Omental fat pad (tissue), 4 donors: ENCODE measurements at places on chromosomes 2 and 18. TPM values are rescaled to one million over a fixed set of nuclear protein-coding genes. Genes with fewer than 3 reads are reported as not detected.

GRCh38 chr2:200138391-200139124 is 167.9 kb upstream of the SPATS2L start:
- DNase-seq: no peak

DNA sequence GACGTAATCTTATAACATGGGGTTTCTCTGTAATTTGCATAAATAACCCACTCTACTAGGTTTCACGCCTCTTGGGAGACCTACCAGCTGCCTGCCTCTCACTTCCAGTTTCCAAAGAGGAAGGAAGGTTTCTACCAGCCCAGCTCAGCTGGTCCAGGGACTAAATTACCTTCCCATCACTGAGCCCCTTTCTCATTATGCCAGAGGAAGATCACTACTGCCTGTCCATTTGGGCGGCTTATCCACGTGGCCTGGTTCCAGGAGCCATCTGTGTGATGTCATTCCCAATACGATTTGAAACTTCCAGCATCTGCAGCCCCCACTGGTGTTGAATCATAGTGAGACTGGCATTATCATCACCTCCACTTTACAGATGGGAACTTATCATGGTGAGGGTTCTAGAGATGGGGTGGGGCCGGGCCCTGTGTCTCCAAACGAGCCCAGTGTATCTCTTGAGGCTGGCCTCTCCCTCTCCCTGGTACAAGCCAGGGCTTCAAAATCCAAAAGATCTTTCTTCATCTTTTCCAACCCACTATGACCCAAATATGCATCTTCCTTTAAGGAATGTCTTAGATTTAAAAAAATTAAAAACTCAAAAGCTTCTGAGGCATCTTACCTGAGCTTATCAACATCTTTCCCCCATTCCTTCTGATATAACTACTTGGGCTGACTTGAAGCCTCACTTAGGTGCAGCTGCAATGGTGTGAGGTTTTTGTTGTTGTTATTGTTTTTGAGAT is 140.8 kb downstream of the DDX1 start:
- no peak for DNase-seq

DNA sequence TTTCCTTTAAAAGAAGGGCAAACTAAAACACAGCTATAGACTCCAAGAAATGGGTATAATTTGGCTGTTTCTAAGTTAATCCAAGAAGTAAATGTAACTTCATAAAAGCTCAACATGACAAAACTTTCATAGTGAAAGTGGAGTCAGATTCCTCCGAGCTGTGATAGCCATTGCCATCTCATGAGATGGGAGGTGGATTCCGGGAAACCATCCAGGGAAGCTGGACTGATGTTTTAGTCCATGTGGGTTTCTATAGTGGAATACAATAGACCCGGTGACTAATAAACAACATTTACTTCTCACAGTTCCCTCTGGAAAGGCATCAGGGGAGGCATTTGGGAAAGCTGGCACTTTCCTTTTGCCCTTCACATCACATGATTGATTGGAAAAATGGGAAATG is 10.0 kb upstream of the LAPTM4A start:
- DNase-seq: no peak

DNA sequence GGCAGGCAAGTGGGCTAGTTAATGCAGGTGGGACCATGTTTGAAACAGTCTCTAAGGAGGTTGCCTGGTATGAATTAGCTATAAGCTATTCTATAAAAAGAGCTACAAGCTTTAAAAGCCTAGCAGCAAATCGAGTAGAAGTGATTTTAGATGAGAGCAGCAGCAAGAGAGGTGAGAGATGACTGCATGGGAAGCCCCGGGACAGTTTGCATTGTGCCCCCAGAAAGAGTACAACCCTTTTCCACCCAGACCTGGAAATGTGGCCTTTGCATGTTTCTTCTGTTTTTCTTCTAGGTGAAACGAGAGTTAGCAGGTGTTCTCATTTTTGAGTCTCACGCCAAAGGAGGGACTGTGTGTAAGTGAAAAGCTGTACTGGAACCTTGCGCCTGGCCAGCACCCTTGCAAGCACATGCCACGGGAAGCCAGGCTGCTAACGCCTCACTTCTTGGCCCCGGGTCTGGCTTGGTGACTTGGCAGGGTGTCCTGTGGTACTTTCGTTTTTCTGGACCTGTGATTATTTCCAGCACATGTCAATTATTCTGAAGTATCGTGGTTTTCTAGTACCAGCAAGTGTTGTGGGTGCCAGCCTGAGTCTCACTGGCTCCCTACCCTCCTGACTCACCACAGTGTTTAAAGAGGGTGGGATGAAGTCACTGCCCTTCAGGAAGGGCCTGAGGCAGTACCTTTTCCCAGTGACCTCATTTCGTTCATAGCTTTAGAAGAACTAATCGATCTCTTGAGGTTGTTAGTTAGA is 90.3 kb upstream of the MAP3K20 start:
- no peak for DNase-seq

GRCh38 chr2:3325458-3326181 is 52.0 kb downstream of the EIPR1 start:
- DNase-seq: no peak

DNA sequence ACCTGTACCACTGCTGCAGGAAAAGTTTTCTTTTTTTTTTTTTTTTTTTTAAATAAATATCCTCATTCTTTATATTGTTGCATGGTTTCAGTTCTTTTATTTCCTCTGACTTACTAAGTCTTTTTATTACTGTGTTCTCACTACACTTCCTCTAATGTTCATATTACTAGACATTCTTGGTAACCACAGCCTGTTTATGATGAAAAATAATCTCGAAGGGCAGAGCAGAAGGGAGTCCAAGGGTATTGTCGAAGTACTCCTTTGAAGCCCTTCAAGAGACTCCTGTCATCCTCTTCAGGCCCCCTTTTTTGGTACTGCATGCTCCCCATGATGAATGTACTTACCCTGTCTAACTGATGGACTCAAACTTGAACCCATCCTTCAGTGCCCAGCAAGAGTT is 61.2 kb downstream of the RND3 start:
- DNase-seq: no peak

- no peak for DNase-seq
These were observed 216.4 kb upstream of the MYT1L start for GRCh38 chr2:2547451-2547850.

DNA sequence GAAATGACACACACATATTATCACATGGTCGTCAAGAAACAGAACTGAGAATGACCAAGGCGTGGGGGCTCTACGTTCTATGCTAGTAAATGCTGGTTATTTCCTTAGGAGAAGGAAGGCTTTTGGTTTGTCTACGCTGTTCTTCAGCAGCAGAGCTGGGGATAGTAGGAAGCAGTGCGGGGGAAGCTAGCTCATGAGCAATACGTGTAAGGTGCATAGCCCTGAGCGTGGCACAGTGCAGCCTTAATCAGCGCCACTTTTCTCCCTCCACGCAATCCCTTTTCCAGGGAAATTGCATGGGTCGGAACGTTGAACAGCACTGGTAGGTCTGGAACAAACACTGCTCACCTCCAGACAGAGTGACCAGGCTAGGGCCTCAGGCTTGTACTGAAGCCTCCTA is 199.6 kb upstream of the FBXO11 start:
- DNase-seq: no peak

GRCh38 chr2:101830146-101830545 is 132.6 kb downstream of the MAP4K4 start:
- DNase-seq: no peak

GRCh38 chr2:234292205-234292961 is 204.5 kb downstream of the ARL4C start:
- DNase-seq: no peak

- DNase-seq: peak; percentile 36
These were observed 16.7 kb upstream of the RAPH1 start for GRCh38 chr2:203551778-203552177.

DNA sequence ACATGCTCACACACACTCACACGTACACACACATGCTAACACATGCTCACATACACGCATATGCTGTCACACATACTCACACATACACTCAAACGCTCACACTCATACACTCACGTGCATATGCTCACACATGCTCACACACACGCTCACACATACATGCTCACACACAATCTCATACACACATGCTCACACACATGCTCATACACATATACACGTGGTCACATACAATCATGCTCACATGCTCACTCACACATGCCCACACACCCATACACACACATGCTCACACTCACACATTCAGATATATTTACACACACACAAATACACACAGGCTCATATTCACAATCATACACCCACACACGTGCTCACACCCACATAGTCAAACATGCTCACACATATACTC is 17.5 kb upstream of the SALL3 start:
- no peak for DNase-seq

GRCh38 chr18:73292156-73292555 is 424.4 kb upstream of the NETO1 start:
- DNase-seq: no peak

DNA sequence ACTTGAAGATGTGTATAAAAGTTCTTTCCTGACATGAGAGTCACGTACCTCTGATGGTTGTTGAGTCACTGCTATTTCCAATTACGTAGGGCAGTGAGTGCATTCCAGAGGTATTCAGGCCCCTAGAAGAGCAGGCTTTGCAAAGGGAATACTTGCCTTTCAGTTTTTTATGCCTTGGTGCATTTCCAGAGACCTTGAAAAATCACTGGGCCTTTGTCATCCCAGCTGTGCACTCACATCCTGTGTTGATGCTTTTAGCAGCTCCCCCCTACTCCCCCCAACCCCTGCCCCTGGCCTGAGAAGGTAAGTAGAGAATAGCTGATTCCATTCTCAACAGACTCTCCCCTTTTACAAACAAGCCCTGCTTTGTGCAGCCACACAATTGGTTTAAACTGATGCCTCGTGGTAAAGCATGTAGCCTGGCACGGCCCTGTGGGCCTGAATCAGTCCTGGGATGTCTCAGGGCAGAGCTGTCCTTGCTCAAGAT is 174.2 kb downstream of the PRPF40A start:
- DNase-seq: no peak

DNA sequence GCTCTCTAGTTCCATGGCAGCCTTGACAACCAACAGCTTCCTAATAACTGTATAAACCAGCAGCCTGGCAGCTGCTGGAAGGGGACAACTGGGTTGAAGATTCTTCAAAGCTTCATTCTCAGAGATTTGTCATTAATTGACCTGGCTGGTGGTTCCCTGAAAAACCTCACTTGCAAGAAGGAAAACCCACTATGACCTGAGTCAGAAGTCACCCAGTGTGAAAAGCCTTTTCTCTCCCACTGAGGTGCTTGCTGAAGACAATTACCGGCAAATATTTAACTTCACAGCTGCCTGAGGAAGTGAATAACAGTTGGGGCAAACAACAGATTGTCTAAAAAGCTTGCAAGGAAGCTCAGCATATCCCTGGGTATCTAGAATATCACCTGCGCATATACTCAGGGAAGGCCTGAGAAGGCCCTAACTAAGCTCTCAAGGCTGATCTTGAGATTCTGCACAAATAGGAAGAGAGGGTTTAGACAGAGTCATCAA is 49.9 kb downstream of the CRACDL start:
- no peak for DNase-seq

DNA sequence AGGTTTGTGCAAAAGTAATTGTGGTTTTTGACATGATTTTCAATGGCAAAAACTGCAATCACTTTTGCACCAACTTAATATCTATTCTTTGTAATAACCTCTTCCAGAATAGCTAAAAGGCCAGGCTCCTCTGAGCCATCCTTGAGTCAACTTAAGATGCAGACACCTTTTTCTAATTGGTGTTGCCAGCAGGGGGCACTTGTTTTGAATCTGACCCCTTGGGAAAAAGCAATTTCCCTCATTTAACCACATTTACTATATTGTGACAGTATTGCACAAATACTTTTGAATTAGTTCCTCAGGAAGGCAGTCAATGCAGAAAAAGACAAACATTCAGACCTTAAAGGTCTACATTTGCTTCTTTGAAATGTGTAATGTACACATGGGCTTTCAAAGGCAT is 78.6 kb upstream of the GALNT5 start:
- no peak for DNase-seq

DNA sequence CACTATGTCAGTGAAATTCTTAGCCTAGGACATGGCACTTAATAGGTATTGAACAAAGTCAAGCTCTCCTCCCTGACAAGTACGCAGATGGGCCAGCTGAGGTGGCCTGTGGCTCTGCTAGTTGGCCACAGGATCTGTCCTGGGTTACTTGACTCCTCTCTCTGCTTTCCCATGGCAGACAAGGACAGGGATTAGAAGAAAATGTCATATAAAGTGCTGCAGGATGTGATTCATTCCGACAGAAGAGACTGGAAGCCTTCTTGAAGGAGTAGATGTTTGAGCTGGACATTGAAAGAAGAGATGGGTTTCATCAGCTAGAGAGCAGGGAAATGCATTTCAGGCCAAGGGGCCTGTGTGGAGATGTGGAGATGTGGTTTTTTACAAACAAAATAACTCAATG is 46.7 kb downstream of the SMAD7 start:
- DNase-seq: no peak

- no peak for DNase-seq
These were observed 69.1 kb upstream of the CTDP1 start for GRCh38 chr18:79610461-79611039.

GRCh38 chr2:241339839-241340630 is 16.1 kb upstream of the FARP2 start:
- DNase-seq: no peak

DNA sequence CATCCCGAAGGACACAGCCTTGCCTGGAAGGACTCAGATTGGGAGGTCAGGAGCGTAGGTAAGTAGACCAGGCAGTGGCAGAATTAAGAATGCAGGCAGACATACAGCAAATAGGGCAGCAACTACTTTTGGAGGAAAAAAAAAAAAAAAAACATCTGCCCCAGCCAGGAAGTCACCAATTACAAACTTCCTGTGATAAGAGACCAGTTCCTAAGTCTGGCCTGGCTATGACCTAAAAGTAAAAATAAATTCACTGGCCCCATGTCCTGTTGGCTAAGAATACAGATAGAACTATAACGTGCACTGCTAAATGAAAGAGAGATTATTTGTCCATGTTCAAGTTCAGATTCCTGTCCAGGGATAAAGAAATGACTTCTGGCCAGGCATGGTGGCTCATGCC is 45.2 kb upstream of the NOSTRIN start:
- DNase-seq: no peak

GRCh38 chr18:6566338-6566911 is 151.7 kb upstream of the L3MBTL4 start:
- no peak for DNase-seq

DNA sequence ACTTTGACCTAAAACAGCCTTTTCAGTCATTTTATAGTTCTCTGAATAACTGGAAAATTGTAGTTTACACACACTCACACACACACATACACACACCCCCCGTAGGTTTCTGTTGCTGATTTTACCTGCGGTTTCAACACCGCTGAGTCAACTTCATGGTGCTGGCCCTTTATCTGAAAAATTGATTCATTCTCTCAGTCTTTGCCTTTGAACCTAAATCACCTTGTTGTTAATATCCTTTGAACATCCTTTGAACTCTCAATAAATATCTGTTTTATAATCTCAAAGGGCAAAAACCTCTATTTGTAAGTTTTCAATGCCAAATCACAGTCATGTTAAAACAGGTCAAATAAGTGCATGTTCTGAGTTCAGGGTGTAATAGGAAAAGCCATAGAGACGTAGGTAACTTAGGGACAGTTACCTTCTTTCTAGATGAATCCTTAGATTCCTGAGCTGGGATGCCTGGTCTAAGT is 109.0 kb upstream of the BZW1 start:
- no peak for DNase-seq

- DNase-seq: no peak
These were observed 188.2 kb downstream of the PLCL1 start for GRCh38 chr2:197992482-197993133.

ANKRD53 gene
- 6.2 TPM for total RNA-seq

TSN gene
- total RNA-seq: 29.1 TPM

ASTL gene
- total RNA-seq: 3.3 TPM

SMC6 gene
- total RNA-seq: 8.9 TPM

TMEM150A gene
- total RNA-seq: 38.7 TPM

AAK1 gene
- 41.4 TPM for total RNA-seq

NYAP2 gene
- not detected for total RNA-seq
